ENCODE measurements at places on chromosomes 12 and 14. TPM values are rescaled to one million over a fixed set of nuclear protein-coding genes. Genes with fewer than 3 reads are reported as not detected.

GRCh38 chr14:22537436-22538310 lies 51.4 kb downstream of the DAD1 start:
- DNase-seq = no peak
- no peak overlapping the region for H3K27ac ChIP-seq
- peaks cover 18% of the 10 kb centered on the region for H3K4me1 ChIP-seq
- H3K27me3 ChIP-seq = no peaks in the 10 kb centered on the region
- H3K36me3 ChIP-seq = no peaks in the 10 kb centered on the region

- H3K27me3 ChIP-seq = no peaks in the 10 kb centered on the region
- DNase-seq = peak; percentile 96
- peaks cover 33% of the 10 kb centered on the region for H3K4me1 ChIP-seq
- no peaks in the 10 kb centered on the region for H3K36me3 ChIP-seq
- peak overlapping the region; percentile 35 for H3K27ac ChIP-seq
- H3K4me3 ChIP-seq = no peak overlapping the region
Measured at GRCh38 chr12:49868952-49869815, 26.3 kb upstream of the BCDIN3D start.

DNA sequence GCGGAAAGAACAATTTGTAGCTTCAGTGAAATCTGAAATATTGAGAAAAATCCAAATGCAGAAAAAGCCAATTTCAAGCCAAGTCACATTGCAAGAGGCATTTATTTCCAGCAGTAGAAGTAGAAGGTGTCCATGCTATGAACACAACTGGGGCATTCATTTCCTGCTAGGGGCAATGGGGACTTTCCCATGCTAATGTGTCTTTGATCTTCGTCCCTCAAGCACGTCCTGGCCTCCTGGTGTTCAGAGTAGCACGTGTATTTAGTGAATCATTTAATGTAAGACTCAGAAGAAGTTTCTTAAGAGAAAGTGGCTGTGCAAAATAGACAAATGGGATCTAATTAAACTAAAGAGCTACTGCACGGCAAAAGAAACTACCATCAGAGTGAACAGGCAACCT lies 267.9 kb downstream of the TMEM132C start:
- H3K27me3 ChIP-seq = no peaks in the 10 kb centered on the region
- H3K27ac ChIP-seq = no peak overlapping the region
- no peak overlapping the region for H3K4me3 ChIP-seq
- H3K36me3 ChIP-seq = no peaks in the 10 kb centered on the region
- DNase-seq = no peak

DNA sequence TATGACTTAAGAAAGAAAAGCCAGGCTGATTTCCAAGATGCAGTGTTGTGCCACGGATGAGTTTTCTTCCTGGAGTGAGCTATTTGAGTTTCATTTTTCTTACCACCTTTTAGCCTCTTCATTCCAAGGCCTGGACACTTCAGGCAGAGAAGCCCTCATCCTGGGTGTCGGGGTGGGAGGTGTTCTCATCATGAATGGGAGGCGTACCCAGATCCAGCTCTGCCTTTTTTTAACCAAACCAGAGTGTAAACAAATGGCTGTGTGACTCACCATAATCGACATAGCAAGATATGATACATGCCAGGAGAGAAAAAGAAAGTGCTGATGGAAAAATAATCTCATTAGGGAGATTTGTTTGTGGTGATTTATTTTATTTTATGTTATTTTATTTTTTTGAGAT lies 79.9 kb downstream of the ARF6 start:
- H3K4me3 ChIP-seq = no peak overlapping the region
- H3K36me3 ChIP-seq = no peaks in the 10 kb centered on the region
- no peak for DNase-seq
- peaks cover 45% of the 10 kb centered on the region for H3K4me1 ChIP-seq
- no peaks in the 10 kb centered on the region for H3K27me3 ChIP-seq
- H3K27ac ChIP-seq = peak overlapping the region; percentile 60

The MORN3 gene
- 0.17 TPM for total RNA-seq

The AQP2 gene
- total RNA-seq = not detected

The METTL17 gene
- total RNA-seq = 42.4 TPM

The TMED10 gene
- 164 TPM for total RNA-seq

The KRT80 gene
- 0.11 TPM for total RNA-seq

The CYP46A1 gene
- total RNA-seq = 2.2 TPM
